ENCODE measurements at places on chromosomes 3 and 15.

DNA sequence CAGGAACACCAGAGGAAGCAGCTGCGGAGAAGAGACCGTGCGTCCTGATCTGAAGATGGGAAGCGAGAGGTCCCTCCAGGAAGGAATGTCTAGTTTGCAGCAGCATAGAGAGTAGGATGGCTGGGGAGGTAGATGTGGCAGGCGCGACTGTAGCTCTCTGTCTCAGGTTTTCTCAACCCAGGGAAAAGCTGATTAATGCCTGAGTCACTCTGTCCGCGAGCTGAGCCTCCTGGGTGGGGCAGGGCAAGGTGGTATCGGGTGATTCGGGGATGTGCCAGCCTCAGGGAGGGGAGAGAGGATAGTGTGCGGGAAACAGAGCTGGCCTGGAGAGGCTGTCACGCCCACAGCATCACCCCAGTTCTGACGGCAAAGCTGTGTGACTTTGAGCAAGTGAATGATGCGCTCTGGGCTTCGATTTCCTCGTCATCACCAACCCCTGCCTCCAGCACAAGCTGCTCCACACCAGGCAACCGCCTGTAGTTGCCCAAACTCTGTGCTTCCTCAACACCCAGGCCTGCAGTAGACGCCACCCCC, 28.4 kb downstream of the CPN2 start:
- DNase-seq: no peak

- DNase-seq: no peak
Observed at GRCh38 chr3:122021811-122022401, at the start of gene ILDR1. Gene ILDR1 (minus strand): TSS chr3:122022247. CDS start chr3:122022077, 170 bp downstream.

GRCh38 chr15:77017091-77017660, 22.2 kb downstream of the PSTPIP1 start:
- DNase-seq: no peak

- DNase-seq: no peak
Observed at GRCh38 chr3:177147790-177148189, 49.5 kb downstream of the TBL1XR1 start.

DNA sequence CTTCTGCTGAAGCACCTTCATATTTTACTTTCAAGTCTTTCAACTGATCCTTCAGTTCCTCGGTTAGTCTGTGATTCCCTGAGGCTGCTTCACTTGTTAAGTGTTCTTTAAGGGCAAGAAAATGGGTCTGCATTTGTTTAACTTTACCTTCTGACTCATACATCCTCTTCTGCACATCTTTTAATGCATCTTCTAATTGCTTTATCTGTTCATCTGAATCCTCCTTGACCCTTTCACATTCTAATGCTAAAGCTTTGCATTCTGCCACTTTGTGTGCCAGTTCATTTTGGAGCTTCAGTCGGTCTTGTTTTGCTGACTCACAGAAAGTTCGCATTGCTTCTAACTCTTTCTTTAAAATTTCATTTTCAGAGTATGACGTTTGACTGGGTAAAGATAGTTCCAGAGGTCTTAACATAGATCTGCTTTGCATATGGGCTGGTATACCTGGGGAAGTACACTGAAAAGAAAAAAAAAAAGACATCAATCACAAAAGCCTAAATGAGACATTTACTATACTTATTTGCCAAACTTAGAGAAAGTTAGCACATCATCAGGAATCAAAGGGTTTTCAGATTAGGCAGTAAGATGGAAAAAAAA, 94.3 kb downstream of the UACA start:
- DNase-seq: no peak

- DNase-seq: no peak
Observed at GRCh38 chr3:16838561-16838960, 46.2 kb upstream of the PLCL2 start.

GRCh38 chr3:172270557-172271166, 177.6 kb downstream of the GHSR start:
- no peak for DNase-seq

DNA sequence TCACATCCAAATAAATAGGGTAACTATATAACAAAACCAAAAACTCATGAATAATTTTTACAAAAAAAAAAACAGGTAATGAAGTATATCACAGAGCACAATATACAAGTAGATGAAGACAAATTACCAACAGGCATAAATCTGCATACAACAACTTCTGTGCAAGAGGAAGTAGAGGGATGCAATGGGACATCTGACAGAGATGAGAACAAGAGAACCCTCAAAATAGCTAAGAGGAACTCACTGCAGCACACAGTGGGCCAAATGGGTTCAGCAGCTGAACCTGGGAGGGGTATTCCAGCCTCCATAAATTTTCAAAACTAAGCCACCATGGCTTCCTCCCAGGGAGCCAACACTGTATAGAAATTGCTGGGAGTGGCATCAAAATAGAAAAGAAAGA, 9.6 kb upstream of the BTLA start:
- no peak for DNase-seq

- no peak for DNase-seq
Observed at GRCh38 chr15:100771746-100772145, 107.9 kb upstream of the ALDH1A3 start.

DNA sequence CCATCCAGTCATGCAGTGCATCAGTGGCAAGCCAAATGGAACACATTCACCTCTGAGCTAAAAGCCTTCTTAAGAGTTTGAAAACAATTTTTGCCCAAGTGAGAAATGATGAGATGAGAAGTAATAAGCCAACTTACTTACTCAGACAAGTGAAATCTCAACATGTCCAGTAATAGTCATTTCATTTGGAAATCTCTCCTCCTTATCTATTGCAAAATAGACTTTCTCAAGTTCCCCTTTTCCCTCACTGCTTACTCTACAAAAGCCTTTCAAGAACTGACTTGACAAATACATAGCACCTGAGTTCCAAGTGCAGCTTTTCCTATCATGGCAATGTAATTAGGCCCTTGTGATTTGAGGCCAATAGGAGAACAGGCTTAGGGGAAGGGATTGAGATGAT, 282.3 kb downstream of the SLC9A9 start:
- no peak for DNase-seq
